Fibroblast of the conjunctiva (primary cell): ENCODE measurements at places on chromosomes 1 and 21.
A peak's percentile ranks its signal among the peaks of the same experiment; 100 is the strongest.

- DNase-seq: no peak
Measured at GRCh38 chr21:45456584-45457160, 51.7 kb downstream of the COL18A1 start.

DNA sequence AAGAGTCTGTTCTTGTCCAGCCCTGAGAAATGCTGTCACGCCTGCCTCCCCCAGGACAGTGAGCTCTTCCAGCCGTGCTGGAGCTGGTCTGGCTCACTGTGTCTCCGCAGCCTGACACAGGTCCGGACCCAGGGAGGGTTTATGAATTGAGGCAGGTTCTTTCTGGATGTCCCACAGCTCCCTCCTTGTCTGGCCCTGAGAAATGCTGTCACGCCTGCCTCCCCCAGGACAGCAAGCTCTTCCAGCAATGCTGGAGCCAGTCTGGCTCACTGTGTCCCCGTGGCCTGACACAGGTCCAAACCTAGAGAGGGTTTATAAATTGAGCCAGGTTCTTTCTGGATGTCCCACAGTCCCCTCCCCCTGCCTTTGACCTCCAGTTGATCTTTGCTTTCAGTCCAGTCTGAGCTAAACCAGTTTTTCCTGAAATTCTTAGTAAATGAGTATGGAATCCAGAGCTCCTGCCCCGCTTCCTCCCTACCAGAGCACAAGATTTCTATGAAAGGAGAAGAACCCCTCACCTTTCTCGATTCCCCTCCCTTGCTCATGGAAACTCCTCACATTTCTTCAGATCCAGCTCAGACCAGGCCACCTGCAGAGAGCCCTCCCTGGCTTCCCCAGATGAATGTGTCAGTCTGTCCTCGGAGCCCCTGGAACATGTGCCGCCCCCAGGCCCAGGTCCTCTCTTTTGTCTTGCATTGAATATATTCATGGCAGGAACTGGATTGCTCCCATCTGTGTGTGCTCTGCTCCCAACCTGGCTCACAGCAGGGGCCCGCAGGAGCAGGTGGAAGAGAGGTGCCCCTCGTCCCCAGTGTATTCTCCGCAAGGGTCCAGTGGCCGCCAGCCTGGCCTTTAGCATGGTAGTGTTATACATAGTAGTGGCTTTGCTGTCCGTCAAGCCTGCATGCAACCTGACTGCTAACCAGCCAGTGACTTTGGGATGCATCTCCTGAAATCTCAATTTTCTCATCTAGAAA lies 116.3 kb downstream of the EPHB2 start:
- no peak for DNase-seq

- peak; percentile 76 for DNase-seq
Measured at GRCh38 chr1:96966536-96967138, 245.1 kb downstream of the PTBP2 start.

- no peak for DNase-seq
Measured at GRCh38 chr1:52424813-52425212, 20.4 kb downstream of the PRPF38A start.

DNA sequence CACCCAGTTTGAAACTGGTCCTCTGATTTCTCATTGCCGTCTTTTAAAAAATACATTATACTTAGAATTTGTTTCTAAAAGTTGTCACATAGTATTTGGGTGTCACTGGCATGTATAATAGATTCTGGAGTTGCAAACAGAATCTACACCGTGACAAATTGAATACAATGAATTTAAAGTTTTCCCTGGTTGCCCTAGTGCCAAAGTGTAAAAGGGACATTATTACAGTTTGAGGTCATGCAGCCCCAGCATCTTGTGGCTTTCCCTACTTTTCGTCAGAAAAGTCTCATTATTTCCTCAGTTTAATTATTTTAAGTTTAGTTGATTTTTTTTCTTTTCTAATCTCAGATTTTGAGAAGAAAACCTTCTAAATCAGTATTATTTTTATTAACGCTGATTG lies 155.9 kb downstream of the DISP1 start:
- no peak for DNase-seq

DNA sequence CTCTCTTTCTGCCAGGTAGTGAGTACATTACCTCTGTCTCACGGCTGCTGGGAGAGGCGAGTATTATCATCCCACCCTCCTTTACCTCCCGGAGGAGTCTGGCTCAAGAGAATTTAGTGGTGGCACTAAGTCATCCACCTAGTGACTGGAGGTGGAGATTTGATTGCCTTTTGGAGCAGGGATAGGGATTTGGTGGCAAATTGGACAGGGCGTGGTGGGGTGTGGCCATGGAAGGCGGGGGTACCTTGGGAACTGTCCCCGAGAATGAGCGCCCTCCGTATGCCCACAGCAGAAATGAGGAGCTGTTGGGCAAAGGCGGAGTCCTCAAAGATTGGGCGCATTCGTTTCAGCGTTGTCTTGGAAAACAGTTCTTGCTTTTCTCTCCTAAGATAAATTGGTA lies 32.1 kb upstream of the HMGN1 start:
- DNase-seq: no peak

DNA sequence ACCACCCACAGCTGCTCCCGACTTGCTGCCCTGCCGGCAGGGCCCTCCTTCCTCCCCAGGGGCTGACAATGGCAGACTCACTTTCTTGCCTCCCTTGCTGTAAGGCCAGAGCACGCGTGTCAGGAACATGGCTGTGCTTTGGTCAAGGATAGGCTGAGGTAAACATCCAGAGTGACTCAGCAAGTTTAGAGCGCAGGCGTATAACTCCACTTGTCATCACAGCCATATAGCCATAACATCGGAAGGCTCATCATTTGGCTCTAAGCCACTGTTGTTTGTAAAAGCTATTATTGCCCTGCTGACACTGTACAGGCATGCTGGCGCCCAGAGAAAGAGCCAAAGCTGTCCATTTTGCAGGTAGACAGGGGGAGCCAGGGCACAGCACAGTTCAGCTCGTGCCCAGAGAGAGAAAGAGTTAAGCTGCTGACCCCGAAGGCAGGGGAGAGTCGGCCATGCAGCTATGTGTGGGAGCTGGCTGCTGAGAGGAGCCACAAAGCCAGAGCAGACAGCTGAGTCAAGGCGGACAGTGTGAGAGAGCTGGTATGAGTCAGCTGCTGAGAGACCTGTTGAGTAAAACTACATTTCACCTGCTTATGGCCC lies 60.6 kb downstream of the GNG4 start:
- no peak for DNase-seq

- DNase-seq: no peak
Measured at GRCh38 chr1:54339126-54339525, 67.1 kb downstream of the SSBP3 start.

DNA sequence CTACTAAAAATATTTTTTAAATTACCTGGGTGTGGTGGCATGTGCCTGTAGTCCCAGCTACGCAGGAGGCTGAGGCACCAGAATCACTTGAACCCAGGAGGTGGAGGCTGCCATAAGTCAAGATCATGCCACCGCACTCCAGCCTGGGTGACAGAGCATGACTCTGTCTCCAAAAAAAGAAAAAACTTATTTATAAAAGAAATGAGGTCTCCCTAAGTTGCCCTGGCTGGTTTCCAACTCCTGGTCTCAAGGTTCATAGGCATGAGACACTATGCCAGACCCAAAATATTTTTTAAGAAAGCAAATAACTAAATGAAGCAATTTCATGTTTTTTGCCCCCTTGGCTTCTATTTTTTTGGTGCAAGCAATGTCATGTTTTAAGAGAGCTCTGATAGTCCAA lies 32.9 kb downstream of the EIF4G3 start:
- DNase-seq: no peak

- DNase-seq: no peak
Measured at GRCh38 chr1:39173119-39173994, 31.1 kb upstream of the MACF1 start.

GRCh38 chr1:117566556-117566955 lies 39.3 kb upstream of the TENT5C start:
- no peak for DNase-seq

- no peak for DNase-seq
Measured at GRCh38 chr21:34890724-34891612, 158.1 kb downstream of the RUNX1 start.

DNA sequence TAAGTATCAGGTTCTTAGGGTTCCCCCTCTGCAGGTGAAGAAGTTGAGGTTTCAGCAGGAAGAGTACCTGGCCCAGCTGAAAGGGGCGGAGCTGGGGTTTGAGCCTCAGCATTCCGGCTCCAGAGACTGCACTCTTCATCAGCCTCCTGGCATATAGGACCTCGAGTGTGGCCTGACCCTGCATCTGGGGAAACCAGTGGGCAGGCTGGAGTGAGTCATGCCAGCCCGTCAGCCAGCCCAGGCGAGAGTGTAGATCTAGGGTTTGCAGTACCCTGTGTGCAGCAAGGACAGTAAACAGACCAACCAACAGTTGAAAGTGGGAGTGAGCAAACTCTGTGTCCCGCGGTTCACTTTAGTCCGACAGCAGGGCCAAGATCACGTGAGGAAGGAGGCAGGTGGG lies 14.1 kb downstream of the MFSD2A start:
- DNase-seq: no peak

DNA sequence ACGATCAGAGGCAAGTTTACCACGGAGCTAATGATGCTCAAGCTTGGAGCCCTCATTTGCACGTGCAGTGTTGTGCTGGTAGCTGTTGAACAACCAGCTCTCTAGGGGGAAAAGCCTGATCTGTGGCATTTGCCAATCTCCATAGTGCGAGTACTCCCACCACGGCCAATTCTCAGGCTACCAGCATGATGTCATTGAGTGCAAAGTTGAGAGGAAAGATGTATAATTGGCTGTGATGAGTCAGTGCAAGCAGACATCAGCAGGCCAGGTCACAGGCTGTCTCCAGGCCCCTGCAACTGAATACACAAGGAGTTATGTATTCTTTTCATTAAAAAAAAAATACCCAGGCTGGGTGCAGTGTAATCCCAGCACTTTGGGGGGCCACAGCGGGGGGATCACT lies 233.1 kb upstream of the VAMP3 start:
- peak; percentile 10 for DNase-seq

DNA sequence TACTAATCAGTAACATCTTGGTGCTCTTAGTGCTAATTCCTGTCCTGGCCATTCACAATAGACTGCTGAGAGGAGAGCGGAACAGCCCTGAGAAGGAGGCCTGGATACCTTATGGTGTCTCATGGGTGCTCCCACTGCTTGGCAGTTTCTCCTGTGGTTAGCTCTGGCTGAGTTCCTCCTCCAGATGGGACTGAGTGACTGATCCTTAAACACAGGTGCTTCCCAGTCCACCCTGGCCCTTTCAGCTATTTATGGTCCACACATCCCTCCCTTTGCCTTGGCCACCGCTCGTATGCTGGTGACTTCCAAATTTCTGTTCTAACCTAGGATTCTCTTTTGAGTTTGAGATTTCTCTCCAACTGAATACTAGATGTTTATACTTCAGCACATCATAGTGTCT lies 157.0 kb upstream of the CACNA1E start:
- DNase-seq: no peak

DNA sequence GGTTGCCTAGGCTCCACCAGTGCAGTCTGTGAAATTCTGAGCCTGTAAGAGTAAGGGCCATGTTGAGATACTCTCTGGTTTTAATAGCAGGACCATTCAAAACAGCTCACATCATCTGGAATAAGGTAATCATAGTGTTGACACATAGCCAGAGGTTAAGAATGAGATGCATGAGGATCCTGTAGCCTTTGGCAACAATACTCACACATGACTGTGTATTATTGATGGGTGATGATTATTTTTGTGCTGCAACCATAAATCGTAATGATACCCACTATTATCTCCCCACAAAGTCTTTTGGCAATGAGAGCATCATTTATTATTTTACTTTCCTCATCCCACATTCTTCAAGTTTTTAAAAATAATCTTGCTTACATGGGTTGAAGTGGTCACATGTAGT lies 35.5 kb downstream of the KCNK2 start:
- no peak for DNase-seq

DNA sequence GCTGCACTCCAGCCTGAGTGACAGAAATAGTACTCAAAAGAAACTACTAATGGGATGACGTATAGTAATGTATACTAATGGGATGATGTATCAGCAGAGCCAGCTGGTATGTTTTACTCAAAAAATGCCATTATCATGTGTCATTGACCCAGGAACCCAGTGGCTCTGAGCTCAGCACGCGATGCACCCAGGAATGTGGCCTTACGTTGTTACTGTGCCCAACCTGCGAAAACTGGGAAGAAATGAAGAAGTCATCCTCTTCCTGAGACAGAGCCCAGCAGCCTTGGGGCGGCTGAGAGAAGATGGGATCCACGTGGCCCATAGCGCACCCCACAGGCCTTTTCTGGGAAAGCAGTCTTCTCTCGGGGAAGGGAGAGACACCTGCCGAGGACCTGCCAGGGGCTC lies 8.8 kb downstream of the UBE2J2 start:
- DNase-seq: peak; percentile 78

- no peak for DNase-seq
Measured at GRCh38 chr1:20403423-20404145, 82.4 kb downstream of the CAMK2N1 start.

- DNase-seq: peak; percentile 51
Measured at GRCh38 chr1:154006136-154006535, 15.6 kb downstream of the RPS27 start.

- no peak for DNase-seq
Measured at GRCh38 chr1:227450489-227450888, 112.9 kb upstream of the ZNF678 start.

GRCh38 chr1:173328961-173329360 lies 121.8 kb upstream of the TNFSF4 start:
- DNase-seq: no peak

GRCh38 chr1:11338284-11338924 lies 65.4 kb downstream of the UBIAD1 start:
- DNase-seq: no peak

DNA sequence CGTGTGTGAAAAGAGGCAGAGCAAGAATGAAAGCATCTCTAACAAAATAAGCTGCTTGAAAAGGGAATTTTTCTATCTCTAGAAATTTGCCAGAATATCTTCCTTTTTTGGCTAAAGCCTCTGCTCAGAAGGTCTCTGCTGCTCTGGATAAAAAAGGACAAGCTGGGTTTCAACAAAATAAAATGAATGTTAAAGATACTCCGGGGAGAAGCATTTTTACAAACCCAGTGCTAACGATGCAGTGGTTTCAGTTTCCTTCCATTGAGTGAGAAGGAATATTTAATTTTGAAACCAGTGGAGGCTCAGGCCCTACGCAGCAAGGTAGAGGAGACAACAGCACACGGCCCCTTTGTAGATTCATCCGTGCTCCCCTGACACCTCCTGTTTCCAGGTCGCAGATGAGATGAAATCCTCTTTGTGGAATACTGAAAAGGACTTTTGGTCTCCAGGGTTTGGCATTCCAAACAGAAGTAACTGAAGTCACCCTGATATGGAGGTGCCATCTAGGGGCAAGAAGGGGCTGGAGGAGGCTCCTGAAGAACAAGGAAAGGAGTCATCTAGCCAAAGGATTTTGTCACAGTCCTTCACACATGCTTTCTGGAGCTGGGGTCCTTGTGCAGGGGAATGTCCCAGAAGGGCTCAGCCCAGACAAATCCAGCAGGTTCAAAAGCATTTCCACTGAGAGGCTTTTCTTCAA lies 65.7 kb upstream of the SYT6 start:
- no peak for DNase-seq

DNA sequence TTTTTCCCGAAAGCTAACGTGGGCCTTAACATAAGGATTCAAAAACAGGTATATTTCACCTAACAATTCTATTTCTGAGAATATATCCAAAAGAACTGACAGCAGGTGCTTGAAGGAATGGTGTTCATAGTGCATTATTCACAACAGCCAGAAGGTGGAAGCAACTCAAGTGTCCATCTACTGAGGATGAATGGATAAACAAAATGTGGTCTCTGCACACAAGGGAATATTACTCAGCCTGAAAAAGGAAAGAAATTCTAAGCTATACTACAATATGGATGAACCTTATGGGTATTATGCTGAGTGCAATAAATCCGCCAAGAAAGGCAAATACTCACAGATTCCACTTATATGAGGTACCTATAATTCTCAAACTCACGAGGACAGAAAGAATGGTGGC lies 6.1 kb upstream of the RIPPLY3 start:
- DNase-seq: no peak
